ENCODE measurements at places on chromosomes 1 and 21.

GRCh38 chr1:116990612-116991151, 10.9 kb upstream of the CD101 start:
- DNase-seq: no peak

GRCh38 chr1:10451287-10451686, 1.5 kb downstream of the CORT start:
- no peak for DNase-seq

DNA sequence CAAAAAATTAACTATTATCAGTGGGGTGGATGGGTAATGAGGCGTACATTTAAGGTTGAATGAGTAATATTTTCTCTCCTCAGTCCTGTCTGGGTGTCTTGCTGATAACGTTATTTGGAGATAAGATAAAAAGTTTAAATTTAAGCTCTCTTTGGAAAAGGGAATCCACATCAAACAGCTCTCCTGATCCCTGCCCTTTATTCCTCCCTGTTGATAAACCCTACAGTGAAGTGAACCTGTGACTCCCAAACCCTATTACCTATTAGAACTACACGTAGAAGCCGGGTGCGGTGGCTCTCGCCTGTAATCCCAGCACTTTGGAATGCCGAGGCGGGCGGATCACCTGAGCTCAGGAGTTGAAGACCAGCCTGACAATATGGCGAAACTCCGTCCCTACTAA, 9.9 kb upstream of the GPR161 start:
- no peak for DNase-seq

- no peak for DNase-seq
Observed at GRCh38 chr21:35465741-35466140, 416.6 kb upstream of the RUNX1 start.

DNA sequence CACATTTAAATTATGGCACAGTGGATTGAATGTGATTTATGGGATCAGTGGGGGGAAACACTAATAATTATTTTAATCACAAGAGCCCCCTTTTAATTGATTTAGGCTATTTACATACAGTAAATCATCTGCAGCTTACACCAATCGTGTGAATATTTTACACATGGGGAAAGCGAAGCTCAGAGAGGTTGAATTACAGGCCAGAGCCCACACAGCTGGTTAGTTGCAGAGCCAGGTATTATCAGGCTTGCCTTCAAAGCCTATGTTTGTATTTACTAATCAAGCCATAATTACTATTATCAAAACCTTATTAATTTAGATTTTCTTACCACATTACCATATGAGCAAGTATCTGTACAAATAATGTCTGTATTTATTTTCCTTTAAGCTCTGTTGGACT, 749 bp downstream of the SDCCAG8 start:
- DNase-seq: no peak

GRCh38 chr1:161953256-161953920, 70.3 kb downstream of the OLFML2B start:
- no peak for DNase-seq

DNA sequence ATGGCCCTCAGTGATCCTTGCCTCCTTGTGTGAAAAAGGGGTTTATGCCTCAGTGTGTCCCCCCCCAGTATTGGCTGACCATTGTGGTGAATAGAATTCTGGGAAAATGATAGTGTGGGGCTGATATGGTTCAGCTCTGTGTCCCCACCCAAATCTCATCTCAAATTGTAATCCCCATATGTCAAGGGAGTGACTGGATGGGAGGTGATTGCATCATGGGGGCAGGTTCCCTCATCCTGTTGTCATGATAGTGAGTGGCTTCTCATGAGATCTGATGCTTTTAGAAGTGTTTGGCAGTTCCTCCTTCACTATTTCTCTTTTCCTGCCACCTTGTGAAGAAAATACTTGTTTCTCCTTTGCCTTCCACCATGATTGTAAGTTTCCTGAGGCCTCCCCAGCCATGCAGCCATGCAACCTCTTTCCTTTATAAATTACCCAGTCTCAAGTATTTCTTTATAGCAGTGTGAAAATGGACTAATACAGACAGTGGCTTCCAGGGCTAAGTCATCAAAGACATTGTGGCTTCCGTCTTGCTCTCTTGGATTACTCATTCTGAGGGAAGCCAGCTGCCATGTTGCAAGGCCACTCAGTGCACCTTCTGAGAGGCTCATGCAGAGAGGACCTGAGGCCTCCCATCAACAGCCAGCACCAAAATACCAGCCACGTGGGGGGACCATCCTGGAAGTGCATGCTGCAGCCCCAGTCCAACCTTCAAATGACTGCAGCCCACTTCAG, 40.6 kb upstream of the SOD1 start:
- DNase-seq: no peak

DNA sequence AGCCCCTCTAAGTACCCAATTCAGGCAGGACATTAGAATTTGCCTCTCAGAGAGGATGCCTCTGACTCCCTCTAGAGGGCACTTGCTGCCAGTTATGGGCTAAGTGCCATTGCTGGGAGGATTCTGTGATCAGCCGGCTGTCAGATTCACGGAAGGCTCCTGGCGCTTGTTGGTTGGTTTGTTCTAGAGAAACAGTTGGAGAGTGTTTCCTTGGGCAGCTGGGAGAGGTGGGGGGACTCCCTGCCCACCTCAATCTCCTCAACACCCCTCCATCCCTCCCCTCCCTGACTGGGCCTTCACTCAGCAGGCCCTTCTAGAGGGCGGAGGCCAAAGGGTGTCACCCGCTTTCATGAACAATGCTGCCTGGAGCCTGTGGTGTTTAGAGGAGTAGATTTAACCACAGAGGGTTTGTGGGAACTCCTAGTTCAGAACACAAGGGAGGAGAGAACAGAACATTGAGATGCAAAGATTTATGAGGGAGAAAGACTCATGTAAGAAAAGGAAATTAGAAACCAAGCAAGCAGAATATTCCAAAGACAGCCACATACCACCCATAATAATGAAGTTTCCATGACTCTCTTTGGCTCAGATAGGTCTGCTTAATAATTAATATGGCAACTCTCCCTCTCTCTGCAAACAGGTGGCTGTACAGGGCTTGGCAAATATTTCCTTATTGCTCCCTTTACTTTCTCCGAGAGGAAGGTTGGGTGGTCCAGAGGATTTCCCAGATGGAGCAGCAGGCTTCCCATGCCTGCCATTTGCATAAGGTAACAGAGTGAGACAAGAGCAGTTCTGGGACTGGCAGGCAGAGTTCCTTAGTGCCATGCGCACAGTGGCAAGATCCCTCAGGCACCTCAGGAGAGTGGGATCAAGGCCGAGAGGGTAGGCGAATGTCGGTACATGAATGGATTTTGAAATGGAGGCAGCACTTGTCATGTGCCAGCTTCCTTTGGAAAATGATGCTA, 30.0 kb upstream of the ACP6 start:
- peak; percentile 44 for DNase-seq

GRCh38 chr1:5690898-5691297, 301.3 kb downstream of the NPHP4 start:
- no peak for DNase-seq
